Immature natural killer cell (primary cell): ENCODE measurements at places on chromosomes 5 and 9. TPM values are rescaled to one million over a fixed set of nuclear protein-coding genes. Genes with fewer than 3 reads are reported as not detected.

DNA sequence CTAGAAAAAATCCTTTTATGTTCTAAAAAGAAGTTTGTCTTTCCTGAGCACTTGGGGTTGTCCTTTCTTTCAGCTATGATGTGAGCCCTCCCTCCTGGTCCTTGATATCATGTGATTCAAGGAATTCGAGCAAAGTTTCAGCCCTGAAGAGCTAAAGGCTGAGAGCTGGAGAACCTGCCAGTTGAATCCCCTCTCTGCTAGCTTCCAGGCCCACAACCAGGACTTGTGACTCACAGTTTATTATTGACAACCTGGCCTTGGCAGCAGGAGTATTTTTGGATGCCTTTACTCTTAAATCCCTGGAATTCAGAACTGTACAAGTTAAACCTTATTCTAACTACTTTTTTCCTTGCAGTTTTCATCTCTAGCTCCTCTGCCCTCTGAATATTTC, 182.8 kb downstream of the SPOCK1 start:
- no peak overlapping the region for H3K27ac ChIP-seq
- no peaks in the 10 kb centered on the region for H3K4me1 ChIP-seq
- H3K4me3 ChIP-seq, result no peak overlapping the region
- H3K27me3 ChIP-seq, result no peaks in the 10 kb centered on the region
- no peaks in the 10 kb centered on the region for H3K36me3 ChIP-seq
- DNase-seq, result no peak

DNA sequence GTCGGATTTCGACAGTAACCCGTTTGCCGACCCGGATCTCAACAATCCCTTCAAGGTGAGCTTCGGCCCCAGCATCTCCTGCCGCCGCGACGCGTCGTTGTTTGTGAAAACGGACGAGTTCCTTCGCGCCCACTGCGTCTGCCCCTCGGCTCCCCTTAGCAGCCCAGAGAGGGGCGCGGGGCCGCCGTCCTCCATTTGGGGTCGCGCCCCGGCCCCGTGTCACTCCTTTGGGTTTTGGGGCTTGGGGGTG, 182 bp downstream of the SCAMP1 start:
- no peak for DNase-seq
- H3K27me3 ChIP-seq, result peaks cover 3% of the 10 kb centered on the region
- H3K36me3 ChIP-seq, result no peaks in the 10 kb centered on the region
- H3K4me3 ChIP-seq, result peak overlapping the region; percentile 89

Gene GLRA1
- polyA plus RNA-seq, result not detected

Gene ZNF366
- polyA plus RNA-seq, result 0.62 TPM

Gene SET
- 233 TPM for polyA plus RNA-seq
